ENCODE measurements at places on chromosomes 2 and 18. TPM values are rescaled to one million over a fixed set of nuclear protein-coding genes. Genes with fewer than 3 reads are reported as not detected.

SCG2 gene
- not detected for polyA plus RNA-seq

FBLN7 gene
- polyA plus RNA-seq = 0.20 TPM

LRATD1 gene
- polyA plus RNA-seq = not detected

M1AP gene
- polyA plus RNA-seq = not detected

RAB6C gene
- polyA plus RNA-seq = not detected

VWC2L gene
- not detected for polyA plus RNA-seq

CDH19 gene
- polyA plus RNA-seq = not detected

CACNB4 gene
- 0.43 TPM for polyA plus RNA-seq

Measured in IgD-negative memory B cell (primary cell).